ENCODE measurements at places on chromosomes 3 and 15. TPM values are rescaled to one million over a fixed set of nuclear protein-coding genes. Genes with fewer than 3 reads are reported as not detected.

- DNase-seq, result no peak
These were observed 14.9 kb upstream of the C3orf22 start for GRCh38 chr3:126573492-126574117.

- DNase-seq, result no peak
These were observed 71.4 kb downstream of the SCN5A start for GRCh38 chr3:38578081-38578475.

- no peak for DNase-seq
These were observed 145.9 kb downstream of the OR4M2 start for GRCh38 chr15:22226034-22226790.

- DNase-seq, result no peak
These were observed 4.1 kb upstream of the CLASP2 start for GRCh38 chr3:33722191-33722590.

Gene LRRC3B
- total RNA-seq, result not detected

Data from natural killer cell (primary cell).